Cortex of kidney (tissue), 1 donor: ENCODE measurements at places on chromosomes 4 and X.

- no peak for DNase-seq
These were observed 598.7 kb upstream of the TECRL start for GRCh38 chr4:65007841-65008439.

DNA sequence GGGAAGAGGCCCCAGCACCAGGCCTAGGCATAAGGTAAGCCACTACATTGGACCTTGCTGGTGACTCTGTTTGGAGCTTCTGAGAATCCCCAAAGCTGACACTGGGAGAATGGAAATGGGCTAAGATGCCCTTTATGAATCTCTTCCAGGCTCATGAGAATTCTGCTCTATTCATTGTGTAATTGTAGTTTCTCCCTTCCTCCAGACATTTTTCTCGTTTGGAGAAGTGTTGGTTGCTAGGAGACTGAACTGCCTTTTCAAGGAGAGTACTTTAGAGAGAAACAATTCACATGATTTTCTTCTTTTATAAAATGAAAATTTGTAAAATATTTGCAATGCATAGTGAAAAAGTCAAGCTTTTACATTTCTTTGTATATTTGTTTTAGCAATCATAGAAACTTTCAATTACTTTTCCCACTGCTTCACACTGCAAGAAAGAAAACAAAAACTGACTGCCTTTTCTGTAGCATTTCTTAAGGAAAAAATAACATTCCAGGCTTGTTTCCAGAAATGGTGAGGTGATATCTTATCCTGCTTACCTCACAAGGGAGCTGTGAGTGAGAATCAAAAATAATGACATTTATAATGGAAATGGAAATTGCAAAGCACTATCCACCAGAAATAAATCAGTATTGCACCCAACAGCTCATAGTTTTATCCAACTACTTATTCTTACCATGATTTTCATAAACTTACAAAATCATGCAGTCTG, 24.9 kb upstream of the DCHS2 start:
- DNase-seq: no peak

GRCh38 chr4:76699751-76700310, 198.1 kb downstream of the SOWAHB start:
- no peak for DNase-seq

GRCh38 chr4:111214371-111214770, 591.5 kb upstream of the PITX2 start:
- DNase-seq: no peak

- DNase-seq: no peak
These were observed 111.8 kb upstream of the H2AZ1 start for GRCh38 chr4:100061835-100062234.

DNA sequence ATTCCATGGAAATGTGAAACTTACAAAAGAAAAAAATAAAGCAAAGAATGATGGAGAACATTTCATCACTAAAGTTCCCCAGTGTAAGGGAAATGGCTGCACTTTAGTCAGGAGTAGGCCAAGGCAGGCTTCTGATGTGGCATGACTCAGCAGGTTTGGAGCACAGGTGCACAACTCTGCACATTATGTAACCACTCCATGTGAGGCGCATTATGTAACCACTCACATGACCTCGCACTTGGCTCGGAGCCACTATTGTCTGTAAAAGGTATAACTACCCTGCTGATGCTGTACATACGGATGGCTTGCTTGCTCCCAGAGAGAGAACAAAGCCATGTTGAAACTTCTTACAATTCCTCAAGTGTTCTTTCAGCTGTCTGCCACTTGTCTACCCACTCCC, 727.6 kb downstream of the TRAM1L1 start:
- no peak for DNase-seq

DNA sequence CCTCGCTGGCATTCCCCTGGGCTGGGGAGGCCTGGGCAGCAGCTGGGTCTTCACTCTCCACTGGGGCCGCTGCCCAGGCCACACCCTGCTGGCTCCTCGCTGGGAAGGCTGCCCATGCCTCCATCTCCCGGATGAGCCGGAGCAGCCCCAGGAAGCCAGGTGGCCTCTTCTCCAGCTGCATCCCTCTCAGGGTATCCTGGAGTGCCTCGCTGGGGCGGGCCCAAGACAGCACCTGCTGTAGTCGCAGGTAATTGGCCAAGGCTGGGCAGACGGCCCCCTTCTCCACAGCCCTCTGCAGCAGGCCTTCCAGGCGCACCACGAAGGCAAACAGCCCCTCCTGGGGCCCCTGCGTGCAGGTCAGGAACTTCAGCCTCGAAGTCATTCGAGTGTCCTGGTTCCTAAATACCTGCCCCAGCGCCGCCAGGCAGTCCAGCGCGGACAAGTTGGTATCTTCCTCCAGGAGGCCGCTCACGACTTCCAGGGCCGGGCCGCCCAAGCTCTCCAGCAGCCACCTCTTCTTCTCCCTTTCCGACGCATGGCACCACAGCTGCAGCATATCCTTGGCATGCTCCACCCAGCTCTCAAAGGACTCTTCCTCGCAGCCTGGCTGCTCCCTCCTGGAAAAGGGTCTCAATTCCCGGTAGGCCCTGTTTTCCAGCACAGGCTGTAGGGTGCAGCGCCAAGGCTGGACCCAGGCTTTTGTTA, 3.7 kb downstream of the PNMA6E start:
- no peak for DNase-seq

DNA sequence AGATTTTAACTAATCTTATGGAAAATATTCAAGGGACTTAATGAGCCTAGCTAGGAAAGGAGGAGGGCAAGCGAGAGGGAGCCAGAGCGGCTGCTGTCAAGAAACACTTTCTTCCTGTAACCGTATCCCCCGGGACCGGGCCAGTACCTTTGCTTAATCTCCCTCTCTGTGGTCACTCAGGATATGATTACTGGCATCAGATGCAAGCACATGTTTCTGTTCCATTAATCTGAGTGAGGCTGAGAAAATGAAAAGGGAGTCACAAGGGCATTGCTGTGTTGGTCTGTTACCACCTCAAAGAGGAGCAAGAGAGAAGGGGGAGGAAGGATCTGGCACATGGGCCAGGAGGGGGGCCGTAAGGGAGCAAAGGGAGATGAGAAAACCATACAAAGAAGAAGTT, 356.7 kb upstream of the GATB start:
- no peak for DNase-seq

DNA sequence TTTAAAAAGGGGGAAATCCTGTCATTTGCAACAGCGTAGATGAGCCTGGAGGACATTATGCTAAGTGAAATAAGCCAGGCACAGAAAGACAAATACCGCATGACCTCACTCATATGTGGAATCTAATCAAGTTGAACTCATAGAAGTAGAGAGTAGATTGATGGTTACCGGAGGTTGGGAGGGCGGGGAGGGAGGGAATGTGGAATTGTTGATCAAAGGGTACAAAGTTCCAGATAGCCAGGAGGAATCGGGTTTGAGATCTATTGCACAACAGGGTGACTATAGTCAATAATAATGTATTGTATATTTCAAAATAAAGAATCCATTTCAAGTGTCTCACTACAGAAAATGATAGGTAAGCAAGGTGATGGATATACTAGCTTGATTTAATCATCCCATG, 393.2 kb downstream of the BCOR start:
- no peak for DNase-seq

DNA sequence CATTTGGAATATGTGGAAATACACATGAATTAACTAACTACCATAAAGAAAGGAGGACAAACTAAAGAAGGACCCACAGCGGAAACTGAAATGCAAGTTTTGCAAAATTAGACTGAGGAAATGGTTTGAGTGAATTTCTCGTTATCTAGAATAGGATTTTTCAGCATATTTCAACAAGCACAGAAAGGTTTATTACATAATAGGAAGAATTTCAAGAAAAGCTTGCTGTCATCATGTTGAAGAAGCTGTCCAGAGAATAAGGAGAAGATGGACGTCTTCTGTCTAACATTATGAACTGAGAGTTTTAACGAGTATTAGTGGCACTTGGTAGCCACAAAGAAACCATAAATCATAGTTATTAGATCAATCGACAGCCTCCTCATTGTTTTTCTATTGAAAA, 45.0 kb downstream of the TEC start:
- DNase-seq: no peak

DNA sequence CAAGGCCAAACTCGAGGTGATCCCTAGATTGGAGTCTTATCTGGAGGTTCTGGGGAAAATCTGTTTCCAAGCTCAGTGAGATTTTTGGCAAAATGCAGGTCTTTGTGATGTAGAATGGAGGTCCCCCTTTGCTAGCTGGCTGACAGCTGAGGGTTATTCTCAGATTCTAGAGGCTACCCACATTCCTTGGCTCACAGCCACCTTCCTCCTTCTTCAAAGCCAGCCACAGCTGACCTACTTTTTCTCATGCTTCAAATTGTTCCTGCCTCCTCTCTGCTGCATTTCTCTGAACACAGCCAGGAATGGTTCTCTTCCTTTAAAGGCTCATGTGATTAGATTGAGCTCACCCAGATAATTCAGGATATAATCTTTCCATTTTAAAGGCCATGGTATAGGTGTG, 86.9 kb downstream of the VCX3A start:
- no peak for DNase-seq

DNA sequence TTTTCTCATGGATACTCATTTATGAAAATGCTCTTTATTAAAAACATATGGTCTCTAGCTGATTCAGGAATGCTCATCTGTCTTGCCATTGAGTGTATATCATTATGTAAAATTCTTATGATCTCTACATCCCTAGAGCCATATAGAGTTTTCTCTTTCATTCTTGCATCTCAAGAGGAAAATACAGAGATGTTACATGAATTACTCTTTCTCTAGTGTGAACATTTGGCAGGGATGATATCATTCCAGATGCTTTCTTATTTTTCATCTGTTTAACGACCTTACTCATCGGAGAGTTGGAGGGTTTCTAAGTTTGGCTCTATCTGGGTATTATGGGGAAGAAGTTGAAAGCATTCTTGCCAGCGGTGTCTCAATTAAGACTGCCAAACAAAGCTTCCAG, 202.9 kb upstream of the SLC7A11 start:
- DNase-seq: no peak

DNA sequence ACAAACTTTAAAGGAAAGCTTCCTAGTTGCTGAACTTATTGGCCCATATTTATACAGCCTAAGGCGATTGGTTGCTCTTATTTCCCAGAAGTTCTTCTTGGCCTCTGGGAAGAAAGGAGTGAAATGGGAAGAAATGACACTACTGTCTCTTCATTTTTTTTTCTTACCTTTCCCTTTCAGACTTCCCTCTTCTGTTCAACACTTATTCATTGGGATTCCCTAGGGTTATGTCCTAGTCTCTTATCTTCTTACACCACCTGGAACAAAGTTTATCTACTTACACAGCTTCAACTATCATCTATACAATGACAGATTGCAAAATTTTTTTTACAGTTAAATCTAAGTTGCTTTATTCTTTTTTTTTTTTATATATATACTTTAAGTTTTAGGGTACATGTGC, 68.0 kb downstream of the SNX12 start:
- DNase-seq: no peak

DNA sequence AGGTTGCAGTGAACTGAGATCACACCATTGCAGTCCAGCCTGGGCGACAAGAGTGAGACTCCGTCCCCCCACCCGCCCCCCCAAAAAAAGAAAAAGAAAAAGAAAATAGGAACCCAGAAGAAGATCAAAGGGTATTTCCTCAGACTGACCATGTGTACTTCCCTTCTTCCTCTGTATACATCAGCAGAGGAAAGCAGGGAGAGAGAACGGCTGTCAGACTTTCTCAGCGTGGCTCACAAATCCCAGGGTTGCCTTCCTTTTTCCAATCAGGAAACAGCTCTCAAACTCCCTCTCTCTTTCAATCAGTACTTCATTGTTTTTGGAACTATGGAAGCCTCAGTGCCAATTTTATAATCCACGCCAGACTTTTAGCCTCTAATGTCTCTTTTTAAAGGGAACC, 59.1 kb downstream of the CHRNA9 start:
- DNase-seq: no peak

GRCh38 chrX:7106649-7107048, 40.9 kb upstream of the STS start:
- no peak for DNase-seq

DNA sequence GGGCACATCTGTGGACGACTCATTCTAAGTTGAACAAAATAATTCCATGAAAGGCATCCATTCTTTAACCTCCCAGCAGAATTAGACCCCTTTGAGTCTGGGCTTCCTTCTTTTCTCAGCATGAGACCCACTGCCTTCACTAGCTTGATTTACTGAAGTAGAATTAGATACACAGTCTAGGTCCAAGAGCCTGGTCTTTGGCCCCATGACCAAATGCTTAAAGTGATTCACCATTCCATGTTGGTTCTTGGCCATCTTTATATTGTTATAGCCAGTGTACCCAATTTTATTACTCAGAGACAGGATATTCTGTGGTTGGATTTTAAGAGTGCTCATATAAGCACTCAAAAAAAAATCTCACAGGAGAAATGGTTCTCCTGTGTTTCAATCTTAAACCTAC, 155.3 kb upstream of the GPC4 start:
- no peak for DNase-seq

DNA sequence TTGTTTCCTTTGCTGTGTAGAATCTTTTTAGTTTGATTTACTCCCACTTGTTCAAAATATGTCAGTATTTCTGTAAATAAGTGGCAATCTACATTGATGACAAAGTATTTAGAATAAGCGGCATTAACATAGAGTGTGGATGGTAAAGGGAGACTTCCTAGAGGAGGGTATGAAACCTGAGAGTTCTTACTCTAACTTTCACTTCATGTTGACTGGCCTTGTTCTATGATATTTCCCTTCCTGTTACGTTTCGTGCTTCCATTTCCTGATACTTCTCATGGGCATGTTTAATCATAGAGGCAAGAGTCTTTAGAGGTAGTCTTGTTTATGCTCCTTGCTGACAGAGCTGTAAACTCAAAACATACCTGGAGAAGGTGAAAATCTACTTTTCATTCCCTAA, 408.9 kb downstream of the GLUD2 start:
- DNase-seq: no peak

DNA sequence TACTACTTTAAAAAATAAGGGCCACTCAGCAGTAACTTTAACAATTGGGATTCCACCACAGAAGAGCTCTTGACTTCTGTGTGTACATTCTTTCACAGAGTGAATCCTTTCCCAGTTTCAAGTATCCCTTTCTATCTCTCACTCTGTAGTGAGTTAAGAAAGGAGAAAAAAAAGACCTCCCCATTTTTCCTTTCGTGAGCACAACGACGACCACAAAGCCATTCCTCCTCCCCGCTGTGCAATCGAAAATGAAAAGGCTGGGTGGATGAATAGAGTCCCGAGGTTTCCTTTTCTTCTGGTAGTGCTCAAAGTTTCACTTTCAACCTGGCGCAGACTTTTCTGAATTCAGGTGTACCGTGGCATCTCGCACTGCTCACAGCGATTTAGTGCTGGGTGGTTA, 58.0 kb downstream of the TAB3 start:
- DNase-seq: no peak
